ENCODE measurements at places on chromosomes 5 and 9.

- DNase-seq: peak; percentile 70
Measured at GRCh38 chr9:34253460-34253837, 74.6 kb downstream of the UBAP1 start.

DNA sequence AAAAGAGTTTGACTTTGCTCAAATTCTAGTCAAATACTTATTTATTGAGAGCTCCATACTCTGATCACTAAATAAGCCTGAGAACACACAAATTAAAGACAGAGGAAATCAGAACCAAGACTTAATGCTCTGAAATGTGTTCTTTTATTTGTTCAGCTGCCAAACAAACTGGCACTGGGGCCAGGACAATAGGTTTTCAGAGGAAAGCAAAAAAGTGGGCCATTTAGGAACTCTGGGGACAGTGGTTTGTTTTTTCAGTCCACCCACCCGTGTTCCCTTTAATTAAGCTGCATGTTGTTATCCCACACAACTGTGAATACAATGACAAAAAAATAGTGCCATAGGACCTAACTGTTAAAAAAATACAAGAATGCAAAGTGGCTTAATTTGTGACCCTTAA lies 95.4 kb upstream of the RETREG1 start:
- no peak for DNase-seq

- DNase-seq: no peak
Measured at GRCh38 chr5:146339715-146340259, 1.1 kb downstream of the POU4F3 start.

DNA sequence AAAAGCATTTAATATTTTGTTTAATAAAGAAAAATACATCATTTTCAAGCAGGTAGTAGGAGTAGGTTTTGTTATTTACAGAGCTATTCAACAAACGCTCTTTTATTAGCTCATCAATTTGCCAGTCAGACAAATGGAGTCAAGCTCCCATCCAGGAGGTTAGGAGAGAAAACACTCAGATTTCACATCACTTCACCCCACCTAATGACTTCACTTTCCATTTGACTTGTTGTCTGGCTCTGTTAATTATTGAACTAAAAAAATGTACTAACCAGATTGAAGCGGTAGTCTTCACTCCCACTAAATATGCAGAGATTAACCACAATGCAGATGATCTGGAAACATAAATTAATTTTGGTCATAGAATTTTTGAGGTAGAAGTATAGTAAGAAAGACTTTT lies 193.6 kb upstream of the VCAN start:
- no peak for DNase-seq

DNA sequence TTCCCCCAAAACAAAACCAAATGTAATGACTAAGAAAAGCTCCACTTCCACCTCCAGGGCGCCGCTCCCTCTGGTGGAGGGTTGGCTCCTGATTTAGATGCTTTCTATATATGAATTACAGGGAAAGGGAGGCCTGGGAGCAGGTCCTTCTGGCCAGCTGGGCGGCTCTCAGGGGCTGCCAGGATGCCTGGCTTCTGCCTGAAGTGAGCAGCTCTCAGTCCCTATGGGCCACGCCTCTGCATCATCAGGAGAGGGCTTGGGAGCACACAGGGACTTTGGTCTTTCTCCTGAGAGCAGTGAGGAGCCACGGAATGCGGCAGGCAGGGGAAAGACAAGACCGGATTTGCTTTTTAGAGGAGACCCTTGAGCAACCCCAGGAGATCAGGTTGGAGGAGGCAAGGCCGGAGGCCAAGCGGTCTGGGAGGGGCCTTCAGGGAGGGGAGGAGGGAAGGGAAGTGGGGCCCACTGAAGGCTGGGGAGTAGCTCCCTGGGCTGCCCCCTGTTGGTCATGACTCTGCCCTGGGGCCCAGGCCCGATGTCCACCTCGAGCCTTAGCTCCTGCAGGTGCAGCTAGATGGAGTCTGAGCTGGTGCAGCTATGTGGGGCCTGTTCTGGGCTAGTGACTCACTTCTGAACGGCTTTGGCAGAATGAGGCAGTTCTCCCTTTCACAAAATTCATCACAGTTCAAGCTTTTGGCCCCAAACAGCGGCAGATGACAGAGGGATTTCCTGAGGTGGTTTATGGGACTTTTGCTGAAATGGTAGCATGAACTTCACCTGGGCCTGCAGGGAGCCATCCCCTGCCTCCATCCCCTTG lies 11.3 kb upstream of the GRHPR start:
- peak; percentile 15 for DNase-seq

- no peak for DNase-seq
Measured at GRCh38 chr5:178527458-178528307, 62.5 kb downstream of the COL23A1 start.

DNA sequence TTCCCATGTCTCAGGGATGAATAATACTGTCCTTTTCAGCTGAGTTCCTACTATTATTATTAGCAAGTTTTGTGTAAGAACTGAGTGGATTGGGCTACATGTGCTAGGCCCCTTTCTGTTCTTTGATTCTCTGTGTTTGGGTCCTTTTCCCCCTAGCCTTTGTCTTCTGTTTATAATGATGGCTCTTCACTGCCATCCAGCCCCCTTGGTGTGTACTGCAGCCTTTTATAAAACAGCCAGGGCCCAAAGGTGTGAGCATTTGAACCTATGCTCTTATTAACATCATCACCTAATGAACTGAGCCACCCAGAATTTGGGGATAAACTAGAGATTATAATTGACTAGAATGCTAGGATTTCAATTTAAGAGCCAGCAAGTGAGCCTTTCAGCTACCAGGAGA lies 52.6 kb downstream of the PLAC8L1 start:
- no peak for DNase-seq

Data from IMR-90 (cell line).